GM10248 (cell line): ENCODE measurements at places on chromosomes 5 and 9.
A peak's percentile ranks its signal among the peaks of the same experiment; 100 is the strongest.

DNA sequence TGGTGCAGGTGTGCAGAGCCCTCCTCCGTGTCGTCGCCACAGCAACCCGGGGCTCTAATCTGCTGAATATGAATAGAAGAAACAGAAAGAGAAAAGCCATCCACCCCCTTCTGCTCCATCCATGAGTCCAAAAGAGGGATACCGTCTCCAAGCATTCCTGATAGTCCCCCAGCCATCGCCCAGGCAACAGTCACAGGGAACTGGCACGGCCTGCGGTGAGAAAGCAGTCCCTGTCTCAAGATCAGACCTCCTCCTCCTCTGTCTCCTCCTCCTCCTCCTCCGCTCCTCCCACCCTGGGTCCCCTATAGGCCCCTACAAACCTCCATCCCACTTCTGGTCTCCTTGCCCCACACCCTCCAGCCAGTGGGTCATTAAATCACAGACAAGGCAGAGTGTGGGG is 308.1 kb upstream of the MPDZ start:
- no peak for DNase-seq

GRCh38 chr9:96027251-96028131 is 152.0 kb downstream of the ERCC6L2 start:
- no peak for DNase-seq

GRCh38 chr9:33418090-33418489 is 15.7 kb upstream of the AQP7 start:
- DNase-seq: no peak

GRCh38 chr5:133367071-133367786 is 245.1 kb downstream of the FSTL4 start:
- no peak for DNase-seq

- peak; percentile 54 for DNase-seq
These were observed 42.1 kb upstream of the GPR21 start for GRCh38 chr9:122991370-122991830.

DNA sequence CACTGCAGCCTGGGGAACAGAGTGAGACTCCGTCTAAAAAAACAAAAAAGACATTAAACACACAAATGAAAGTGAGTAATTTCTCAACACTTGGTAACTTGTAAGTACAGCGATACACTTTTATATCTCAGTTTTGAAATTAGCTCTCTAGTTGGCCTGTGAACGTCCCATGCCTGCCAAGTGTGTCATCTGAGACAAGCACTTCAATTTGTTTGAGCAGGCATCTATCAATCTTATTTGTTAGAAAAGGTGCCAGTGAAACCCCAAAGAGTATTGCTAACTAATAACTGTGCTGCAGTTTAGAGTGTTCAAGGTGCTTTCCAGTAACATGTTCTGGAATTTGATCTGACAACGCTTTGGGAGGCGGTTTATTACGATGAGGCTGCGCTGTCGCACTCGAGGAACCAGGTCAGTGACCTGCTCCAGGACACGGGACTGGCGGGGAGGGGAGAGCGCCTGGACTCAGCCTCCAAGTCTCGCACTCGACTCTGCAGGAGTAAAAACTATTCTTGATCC is 1.1 kb upstream of the SPIN1 start:
- no peak for DNase-seq
